Right atrium auricular region (tissue), 2 donors: ENCODE measurements at places on chromosomes 2 and 18.

DNA sequence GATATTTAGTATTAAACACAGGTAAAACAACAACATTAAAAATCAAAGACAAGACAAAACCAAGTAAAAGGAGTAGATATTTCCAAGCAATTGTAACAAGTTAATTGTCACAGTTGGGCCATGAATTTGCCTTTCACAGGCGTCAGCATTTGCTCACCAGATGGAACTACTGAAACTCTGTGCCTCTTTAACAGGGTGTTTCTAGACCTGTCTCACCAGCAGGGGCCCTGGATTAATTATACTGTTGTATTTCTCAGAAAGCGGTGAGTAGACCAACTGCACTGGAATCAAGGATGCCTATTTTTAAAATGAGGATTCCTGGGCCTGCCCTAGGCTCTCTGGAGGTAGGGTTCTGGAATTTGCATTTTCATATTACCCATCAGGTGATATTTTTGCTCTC, 92.6 kb downstream of the UPP2 start:
- no peak for DNase-seq

- no peak for DNase-seq
Observed at GRCh38 chr2:36789181-36789804, 92.8 kb downstream of the VIT start.

- no peak for DNase-seq
Observed at GRCh38 chr2:191869178-191869577, 22.3 kb upstream of the CAVIN2 start.

- DNase-seq, result no peak
Observed at GRCh38 chr2:191885098-191885497, 38.2 kb upstream of the CAVIN2 start.

GRCh38 chr2:216341121-216341520, 31.2 kb downstream of the MARCHF4 start:
- DNase-seq, result no peak
